ENCODE measurements at places on chromosomes 5 and 9.
A peak's percentile ranks its signal among the peaks of the same experiment; 100 is the strongest.

DNA sequence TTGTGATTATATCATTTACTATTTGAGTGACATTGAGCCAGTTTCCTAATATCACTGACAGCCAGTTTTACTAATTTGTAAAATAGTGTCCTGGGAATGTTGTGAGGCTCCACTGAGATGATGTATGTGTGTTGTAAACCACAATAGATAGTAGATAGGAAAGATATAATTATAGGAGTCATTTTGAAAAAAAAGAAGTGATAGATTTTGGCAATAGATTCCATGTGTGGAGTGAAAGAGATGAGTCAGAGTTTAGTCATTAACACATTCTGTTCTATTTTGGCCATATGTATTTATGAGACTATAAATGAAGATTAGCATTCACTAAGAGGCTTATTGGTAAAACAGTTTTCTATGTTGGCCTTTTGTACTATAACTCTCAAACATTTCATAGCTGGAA lies 388.2 kb downstream of the FAM170A start:
- no peak for DNase-seq

- DNase-seq, result no peak
Observed at GRCh38 chr9:18405240-18405639, 68.7 kb upstream of the ADAMTSL1 start.

DNA sequence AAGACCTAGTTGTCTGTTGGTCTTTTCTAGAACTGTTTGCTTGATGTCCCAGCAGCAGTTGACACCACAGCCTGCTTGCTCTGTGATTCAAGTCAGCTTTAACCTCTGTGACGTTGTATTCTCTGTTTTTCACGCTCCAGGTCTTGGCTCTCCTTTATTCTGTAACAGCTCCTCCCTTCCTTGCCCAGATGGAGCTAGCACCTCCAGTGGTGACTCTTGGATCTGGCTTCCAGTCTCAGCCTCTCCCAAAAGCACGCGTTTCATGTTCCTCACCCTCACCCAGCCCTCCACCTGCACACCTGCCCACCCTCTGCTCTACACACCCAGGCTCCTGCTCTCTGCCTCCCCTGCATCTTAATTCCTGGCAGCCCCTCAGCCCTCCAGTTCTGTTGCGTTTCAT lies 50.6 kb downstream of the DMRT1 start:
- no peak for DNase-seq

GRCh38 chr5:104071887-104072286 lies 509.3 kb upstream of the NUDT12 start:
- DNase-seq, result no peak

DNA sequence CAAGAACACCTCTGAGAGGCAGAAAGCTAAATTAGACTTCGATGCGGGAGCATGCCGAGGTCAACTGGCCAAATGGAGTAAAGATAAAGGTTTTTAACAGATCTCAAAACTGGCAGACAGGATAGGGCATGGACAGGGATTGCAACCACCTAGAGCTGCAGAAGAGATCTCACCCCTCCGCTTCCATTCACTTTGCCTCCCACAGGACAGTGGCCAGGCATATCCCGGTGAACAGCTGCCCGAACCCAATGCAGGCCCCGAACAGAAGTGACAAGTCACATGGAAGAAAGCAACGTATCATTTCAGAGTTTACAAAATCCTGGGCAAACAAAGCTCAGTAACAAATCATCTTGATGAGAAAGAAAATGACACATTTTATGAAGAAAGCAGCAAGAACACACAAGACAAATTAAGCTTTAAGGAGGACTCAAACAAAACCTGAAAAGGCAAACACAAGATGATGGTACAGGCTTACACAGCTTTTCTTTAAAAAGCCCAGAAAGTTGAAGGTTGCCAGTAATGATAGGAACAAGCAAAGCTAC lies 18.4 kb downstream of the RNF130 start:
- DNase-seq, result no peak

- DNase-seq, result no peak
Observed at GRCh38 chr9:86445671-86446070, 91.5 kb upstream of the TUT7 start.

GRCh38 chr9:108900176-108900575 lies 33.7 kb downstream of the ELP1 start:
- no peak for DNase-seq

DNA sequence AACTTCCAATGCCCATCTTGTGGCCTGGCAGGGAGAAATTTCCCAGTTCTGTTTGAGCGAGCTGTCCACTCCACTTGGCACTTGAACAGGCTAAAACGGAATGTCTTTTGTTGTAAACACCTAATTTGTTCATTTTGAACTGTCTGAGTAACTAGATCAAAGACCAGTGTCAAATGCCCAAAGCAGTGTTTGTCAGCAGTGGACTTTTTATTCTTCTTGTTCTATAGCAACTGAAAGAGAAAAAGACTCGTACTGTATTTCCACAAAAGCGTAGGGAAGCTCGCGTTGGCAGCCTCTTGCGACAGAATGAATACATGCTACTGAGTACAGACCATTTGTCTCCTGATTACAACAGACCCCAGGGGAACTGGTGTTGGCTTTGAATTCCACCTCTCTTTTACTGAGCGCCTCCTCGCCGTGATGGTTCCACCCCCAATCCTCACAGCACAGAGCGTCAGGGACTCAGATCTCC lies 601.8 kb upstream of the ZNF608 start:
- DNase-seq, result no peak

- no peak for DNase-seq
Observed at GRCh38 chr9:83466351-83466750, 71.8 kb downstream of the FRMD3 start.

- DNase-seq, result no peak
Observed at GRCh38 chr9:136047076-136047774, 47.9 kb downstream of the NACC2 start.

DNA sequence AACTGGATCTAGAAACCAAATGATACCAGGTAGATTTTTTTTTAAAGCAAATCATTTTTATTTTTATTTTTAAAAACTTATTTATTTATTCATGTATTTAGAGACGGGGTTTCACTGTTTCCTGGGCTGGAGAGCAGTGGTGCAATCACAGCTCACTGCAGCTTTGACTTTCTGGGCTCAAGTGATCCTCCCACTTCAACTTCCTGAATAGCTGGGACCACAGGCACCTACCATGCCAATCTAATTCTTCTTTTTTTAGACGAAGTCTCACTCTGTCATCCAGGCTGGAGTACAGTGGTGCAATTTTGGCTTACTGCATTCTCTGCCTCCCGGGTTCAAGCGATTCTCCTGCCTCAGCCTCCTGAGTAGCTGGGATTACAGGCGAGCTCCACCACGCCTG lies 41.3 kb upstream of the CDK20 start:
- no peak for DNase-seq

- no peak for DNase-seq
Observed at GRCh38 chr5:27158775-27159174, 120.4 kb upstream of the CDH9 start.

- DNase-seq, result no peak
Observed at GRCh38 chr5:153463806-153464205, 26.7 kb upstream of the GRIA1 start.

DNA sequence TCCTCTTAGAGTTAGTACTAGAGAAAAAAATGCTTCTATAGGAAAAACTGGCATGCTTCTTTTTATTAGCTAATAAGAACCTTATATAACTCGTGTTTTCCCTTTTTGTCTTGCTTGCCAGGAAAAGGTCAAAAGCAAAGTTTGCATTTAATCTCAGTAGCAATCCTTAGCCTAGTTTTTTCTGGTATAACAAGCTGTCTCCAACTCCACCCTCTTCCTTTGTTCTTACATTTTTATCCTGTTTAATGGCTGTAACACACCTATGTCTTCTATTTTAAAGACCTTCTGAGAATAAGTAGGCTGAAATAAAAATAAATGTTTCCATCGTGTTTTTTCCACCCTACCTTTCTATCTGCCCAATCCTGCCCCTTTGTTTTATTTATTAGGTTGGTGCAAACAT lies 158.3 kb downstream of the SNCAIP start:
- no peak for DNase-seq

GRCh38 chr5:42994555-42995359 lies 45.4 kb downstream of the ANXA2R start:
- peak; percentile 77 for DNase-seq

GRCh38 chr5:74942622-74943286 lies 76.6 kb upstream of the FAM169A start:
- no peak for DNase-seq

- DNase-seq, result no peak
Observed at GRCh38 chr9:130899051-130899748, 2.6 kb upstream of the QRFP start.
